ENCODE measurements at places on chromosomes 4 and X.

GRCh38 chrX:154308108-154308946, 12.7 kb downstream of the TKTL1 start:
- DNase-seq: peak; percentile 35

GRCh38 chrX:145826466-145826865, 8.8 kb downstream of the SLITRK2 start:
- no peak for DNase-seq

DNA sequence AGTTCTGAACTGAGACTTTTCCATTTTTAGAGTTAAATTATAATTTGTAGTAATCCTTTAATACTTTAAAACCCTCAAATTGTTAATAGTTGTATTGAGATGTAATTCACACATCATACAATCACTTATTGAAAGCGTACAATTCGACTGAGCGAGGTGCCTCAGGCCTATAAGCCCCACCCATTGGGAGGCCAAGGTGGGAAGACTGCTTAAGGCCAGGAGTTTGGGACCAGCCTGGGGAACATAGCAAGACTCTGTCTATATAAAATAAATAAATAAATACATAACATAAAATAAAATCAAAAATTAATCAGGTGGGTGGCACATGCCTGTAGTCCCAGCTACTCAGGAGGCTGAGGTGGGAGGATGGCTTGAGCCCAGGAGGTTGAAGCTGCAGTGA, 70.3 kb downstream of the RWDD4 start:
- no peak for DNase-seq

DNA sequence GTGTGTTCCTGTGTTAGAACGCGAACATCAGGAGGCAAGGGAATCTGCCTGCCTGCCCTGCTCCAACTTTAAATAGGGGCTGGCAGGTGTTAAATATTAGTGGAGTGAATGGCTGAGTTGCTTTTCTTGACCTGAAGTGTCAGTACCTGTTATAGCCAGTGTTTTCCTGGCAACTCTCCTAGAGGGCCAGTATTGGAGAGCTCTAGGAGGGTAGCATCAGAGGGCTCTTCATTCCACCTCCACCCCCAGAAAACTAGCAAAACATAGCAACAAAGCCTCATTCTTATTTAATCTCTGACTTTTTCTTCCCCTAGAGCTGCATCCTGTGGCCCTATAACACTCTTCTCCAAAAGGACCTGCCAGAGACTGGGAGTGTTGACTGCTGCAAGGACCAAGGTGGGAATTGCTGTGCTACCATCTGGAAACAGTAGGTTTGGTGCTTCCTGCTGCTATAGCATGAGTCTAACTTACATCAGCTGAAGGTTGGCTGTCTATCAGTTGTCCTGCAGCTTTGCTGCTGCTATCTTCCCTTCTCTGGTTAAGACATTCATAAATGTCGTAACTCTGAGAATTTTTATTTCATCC, 33.5 kb downstream of the SGMS2 start:
- no peak for DNase-seq

DNA sequence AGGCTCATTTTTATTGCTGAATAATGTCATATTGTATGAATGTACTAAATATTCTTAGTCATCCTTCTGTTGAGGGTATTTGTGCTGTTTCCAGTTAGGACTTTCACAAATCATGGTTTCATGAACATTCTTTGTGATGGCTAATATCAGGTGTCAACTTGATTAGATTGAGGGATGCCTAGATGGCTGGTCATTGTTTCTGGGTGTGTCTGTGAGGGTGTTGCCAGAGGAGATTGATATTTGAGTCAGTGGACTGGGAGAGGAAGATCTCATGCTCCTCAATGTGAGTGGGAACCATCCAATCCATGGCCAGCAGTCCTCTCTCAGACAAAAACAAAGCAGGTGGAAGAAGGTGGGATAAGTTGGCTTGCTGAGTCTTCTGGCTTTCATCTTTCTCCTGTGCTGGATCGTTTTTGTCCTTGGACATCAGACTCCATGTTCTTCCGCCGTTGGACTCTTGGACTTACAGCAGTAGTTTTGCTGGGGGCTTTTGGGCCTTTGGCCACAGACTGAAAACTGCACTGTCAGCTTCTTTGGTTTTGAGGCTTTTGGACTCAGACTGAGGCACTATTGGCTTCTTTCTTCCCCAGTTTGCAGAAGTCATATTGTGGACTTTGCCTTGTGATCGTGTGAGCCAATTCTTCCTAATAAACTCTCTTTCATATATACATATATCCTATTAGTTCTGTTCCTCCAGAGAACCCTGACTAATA, 11.9 kb upstream of the HS3ST1 start:
- no peak for DNase-seq

- no peak for DNase-seq
These were observed 8.7 kb upstream of the PPP3CA start for GRCh38 chr4:101355767-101356702.

DNA sequence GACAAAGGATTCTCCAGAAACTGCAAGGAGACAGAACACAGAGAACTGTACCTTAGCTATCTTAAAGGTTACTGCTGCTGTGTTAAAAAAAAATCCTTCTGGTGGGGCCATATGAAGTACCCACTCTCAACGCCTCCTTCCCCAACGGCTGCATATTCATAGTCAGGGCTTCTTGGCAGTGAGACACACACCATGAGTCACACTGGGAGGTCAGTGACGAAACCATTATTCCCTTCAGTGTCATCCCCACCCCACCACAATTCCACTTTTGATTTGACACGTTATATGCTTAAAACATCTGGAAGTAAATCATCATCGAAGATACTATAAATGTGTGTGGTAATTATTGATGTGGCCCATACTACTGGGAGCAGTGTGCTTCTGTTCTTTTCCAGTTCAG, 271.5 kb downstream of the LDB2 start:
- DNase-seq: no peak

DNA sequence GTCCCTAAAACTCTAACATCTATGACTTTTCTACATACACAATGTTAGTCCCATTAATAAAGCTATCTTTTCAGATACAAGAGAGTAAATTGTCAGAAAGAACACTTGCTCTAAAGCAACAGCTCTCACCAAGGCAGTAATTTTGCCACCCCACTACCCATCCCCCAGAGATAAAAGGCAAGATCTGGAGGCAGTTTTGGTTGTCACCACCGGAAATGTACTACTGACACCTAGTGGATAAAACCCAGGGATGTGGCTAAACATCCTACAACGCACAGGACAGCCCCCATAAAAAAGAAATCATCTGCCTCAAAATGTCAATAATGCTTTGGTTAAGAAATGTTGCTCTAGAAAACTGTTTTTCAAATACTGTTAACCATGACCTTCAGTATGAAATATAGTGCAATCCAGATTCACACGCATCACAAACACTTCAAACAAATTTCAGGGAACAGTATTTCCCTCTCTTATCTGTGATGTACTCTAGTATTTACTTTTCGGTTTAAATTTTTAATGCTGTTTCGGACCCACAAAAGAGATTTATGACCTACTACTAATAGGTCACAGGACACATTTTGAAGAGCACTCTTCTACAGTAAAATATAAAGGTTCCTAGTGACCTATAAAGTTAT, 5.1 kb downstream of the FBXL5 start:
- peak; percentile 48 for DNase-seq

GRCh38 chr4:184503869-184504300, 29.5 kb upstream of the IRF2 start:
- peak; percentile 14 for DNase-seq

DNA sequence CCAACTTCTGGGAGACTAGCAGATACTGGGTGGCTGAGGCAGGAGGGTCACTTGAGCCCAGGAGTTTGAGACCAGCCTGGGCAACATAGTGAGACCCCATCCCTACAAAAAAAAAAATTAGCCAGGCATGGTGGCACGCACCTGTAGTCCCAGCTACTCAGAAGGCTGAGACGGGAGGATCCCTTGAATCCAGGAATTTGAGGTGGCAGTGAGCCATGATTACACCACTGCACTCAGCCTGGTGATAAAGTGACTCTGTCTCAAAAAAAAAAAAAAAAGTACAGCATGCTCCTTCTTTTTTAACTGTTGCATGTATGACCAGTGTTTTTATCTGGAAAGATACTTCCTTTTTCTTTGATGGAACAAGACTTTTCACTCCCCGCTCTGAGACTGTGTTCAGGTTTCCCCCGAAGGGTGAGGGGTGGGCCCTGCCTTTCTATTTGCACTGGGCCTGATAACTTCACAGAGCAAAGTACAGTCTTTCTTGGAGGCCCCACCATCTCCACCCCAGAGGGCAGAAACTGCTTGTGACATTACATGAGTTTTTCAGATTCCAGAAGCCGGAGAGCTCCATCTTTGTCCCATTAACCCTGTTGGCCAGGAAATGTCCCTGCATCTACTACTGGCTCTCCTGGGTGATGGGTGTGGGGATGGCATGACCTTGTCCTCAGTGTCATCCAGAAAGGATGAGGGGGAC, 35.2 kb downstream of the NYX start:
- no peak for DNase-seq

DNA sequence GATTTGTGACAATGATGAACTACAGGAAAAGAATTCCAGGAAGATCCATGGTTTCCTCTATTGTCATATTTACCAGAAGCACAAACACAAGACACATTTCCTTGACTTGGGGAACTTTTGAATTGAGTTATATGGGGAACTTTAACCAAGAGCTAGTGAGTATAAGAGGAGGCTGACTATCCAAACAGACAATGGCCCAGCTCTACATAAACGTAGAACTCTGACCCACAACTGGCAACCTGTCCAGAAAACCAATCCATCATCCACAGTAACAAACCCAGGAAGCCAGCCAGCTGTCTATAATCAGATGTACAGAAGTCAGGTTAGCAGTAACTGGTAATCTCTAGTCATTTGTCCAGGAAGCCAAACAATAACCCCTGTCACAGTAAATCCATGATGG, 167.0 kb upstream of the CPEB2 start:
- no peak for DNase-seq

DNA sequence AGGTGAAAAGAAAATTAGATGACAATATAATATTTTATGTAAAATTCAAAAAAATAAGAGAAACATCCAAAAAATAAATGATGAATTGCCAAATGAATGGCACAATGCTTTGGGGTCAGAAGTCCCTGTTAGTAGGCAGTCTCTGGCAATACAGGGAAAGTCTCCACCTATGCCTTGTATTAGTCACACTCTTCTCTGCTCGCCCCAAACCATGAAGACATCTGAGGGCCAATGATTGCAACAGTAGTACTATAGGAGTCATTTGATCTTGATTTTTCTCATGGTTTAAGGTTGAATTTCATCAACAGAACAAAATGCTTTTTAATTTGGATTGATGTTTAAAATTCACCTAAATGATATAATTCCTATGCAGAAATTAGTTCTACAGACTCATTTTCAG, 3.9 kb upstream of the PRSS12 start:
- no peak for DNase-seq

GRCh38 chrX:149829751-149830191, 48.0 kb downstream of the MAGEA9 start:
- no peak for DNase-seq

DNA sequence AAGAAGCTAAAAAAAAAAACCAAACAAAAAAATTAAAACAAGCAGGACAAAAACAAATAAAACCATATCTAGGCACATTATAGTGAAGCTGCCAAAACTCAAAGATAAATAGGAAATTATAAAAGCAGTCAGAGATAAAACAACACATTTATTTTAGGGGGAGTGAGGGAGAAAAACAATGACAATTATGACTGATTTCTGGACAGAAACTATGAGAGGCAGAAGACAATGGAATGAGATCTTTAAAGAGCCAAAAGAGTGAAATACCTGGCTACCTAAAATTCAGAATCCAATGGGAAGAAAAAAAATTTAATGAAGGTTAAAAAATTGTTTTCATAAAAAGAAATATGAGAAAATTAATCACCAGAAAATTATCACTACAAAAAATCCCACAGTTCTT, 33.4 kb downstream of the C4orf50 start:
- no peak for DNase-seq

DNA sequence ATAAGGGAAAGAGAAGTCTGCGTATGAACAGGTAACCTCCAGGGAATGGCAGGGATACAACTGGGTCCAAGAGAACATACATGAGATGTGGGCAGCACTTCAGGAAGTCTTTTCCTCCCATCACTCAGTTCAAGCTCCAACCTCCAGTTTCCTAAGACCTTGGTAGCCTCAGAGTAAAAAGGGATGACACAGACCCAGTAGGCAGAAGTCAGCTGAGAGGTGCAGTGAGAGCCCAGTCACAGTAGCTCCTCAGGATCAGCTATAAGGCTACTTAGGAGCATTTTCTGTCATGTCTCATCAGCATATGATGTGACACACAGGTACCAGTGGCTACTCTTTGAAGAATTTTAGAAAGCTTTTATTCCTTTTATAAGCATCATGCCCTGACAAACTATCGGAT, 12.5 kb upstream of the STS start:
- no peak for DNase-seq

DNA sequence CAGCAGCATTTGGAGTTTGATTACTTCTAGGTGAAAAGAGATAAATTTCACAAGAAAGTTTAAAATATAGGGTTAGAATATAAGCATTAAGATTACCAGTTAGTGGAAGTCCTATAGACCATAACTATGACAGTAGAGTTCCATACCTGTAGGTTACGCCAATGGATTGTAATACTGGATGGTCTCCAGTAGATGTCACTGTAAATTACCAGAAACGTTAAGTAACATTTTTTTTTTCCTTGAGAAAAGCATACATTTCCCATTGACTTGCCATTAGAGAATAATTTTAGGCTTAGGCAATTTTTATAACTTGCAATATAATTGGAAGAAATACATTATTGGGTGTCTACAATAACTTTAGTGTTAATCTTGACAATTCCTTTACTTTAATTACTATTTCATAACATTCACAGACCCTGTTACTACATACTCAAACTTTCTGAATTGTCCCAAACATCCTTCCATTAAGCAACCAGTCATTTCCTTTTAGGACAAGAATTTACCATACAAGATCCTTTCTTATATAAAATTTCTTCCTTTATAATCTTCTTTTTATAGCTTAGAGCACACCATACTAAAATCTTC, 304.1 kb upstream of the TECRL start:
- DNase-seq: no peak

- DNase-seq: no peak
These were observed 3.3 kb downstream of the CDK16 start for GRCh38 chrX:47221756-47222155.

GRCh38 chr4:2400841-2401609, 17.4 kb downstream of the ZFYVE28 start:
- no peak for DNase-seq

GRCh38 chr4:72006586-72006985, 25.2 kb upstream of the NPFFR2 start:
- no peak for DNase-seq

- DNase-seq: no peak
These were observed 155.5 kb upstream of the MXRA5 start for GRCh38 chrX:3501833-3502535.

DNA sequence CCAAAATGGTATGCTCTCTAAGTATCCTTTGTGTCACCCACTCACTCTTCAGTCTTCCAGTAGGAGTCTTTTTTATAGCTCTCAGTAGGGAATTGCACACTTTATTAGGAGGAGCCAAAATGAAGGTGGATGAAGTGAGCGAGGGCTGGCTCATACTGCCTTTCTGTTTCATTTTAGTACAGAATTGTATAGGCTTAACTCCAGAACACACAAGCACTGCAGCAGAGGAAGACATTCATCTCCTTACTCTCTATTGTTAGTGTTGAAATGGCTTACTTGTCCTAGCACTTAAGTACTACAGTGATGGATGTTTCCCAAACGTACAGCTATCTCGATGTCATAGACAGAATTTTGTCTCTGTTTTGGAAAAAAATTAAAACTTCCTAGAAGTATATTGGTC, 327.3 kb upstream of the ATOH1 start:
- DNase-seq: no peak

- no peak for DNase-seq
These were observed 25.0 kb upstream of the ATP1B4 start for GRCh38 chrX:120336899-120337298.

Measured in CMK (cell line).